ENCODE measurements at places on chromosomes 11 and 22.

- no peak for DNase-seq
These were observed 117.1 kb downstream of the KCNQ1 start for GRCh38 chr11:2561696-2562581.

- no peak for DNase-seq
These were observed 34.0 kb downstream of the FLI1 start for GRCh38 chr11:128727796-128728431.

DNA sequence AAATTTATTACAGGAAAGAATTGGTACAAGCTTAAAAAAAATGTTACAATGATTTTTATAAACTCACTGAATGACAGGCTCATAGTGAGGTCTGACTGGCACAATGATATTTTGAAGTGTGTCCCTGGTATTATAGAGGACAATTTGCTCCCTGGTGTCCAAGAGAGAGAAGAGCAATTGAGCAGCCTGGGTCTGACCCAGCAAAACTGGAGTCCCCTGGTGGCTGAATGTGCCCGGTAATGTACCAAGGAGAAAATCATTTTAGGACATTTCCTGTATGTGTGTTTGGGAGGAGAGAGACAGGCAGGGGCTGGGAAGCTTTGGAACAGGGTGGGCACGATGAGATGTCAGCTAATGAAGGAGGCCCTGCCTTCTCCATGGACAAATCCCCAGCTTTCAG is 125.3 kb downstream of the APOL5 start:
- peak; percentile 46 for DNase-seq

GRCh38 chr22:36107436-36107835 is 53.1 kb downstream of the APOL3 start:
- no peak for DNase-seq

- DNase-seq: peak; percentile 32
These were observed 615 bp downstream of the STT3A start for GRCh38 chr11:125593114-125593820.

DNA sequence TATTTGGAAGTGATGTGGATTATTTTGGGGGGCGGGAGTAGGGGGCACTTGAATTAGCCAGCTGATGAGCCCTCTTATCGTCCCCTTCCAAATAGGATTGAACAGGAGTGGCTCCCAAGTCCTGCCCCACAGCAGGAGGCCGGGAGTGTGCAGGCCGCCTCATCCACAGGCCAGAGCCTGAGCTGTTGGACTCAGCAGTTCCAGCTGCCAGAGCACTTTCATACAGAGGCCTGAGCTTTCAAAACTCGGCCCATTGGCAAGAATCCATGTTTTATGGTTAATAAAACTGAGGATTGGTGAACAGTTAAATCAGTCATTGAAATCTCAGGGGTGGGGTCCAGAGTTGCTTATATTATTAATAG is 9.6 kb downstream of the FAM118A start:
- no peak for DNase-seq

- no peak for DNase-seq
These were observed 22.5 kb upstream of the CYP2R1 start for GRCh38 chr11:14914536-14914935.

DNA sequence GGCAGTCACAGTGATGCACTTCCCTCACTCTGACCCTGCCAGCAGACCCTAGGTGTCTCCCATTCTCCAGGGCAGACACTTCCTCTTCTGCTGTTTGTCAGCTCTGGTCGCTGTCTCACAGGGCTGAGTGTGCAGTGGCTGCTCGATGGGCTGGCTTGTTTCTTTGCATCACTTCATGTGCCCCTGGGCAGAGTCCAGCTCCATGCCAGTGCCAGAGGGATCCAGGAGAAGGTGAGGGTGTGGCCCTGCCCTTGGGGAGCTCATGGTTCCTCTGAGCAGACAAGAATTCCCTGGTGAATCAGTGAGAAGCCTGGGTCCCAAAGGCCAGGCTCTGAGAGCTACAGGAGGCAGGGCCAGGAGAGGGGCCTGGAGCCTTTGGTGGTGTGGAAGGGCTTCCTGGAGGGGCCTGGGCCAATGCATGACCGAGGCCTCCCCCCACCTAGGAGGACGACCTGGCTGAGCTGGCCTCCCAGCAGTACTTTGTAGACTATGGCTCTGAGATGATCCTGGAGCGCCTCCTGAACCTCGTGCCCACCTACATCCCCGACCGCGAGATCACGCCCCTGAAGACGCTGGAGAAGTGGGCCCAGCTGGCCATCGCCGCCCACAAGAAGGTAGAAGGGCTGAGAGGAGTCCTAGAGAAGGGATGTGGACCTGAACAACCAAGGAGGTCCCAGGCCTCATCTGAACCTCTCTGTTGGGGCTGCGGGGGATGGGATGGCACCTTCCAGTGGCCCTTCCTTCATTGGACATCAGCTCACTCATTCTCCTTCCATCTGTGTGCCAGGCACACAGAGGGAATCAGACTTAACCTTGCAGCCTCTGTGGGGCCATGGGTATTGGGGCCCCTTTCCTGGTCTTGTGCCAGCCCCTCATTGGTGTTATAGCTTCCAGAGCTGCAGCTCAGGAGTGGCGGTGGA is 66.1 kb downstream of the MYO7A start:
- DNase-seq: no peak

- no peak for DNase-seq
These were observed 107.3 kb downstream of the BRD1 start for GRCh38 chr22:49720279-49720959.

- no peak for DNase-seq
These were observed 54.0 kb downstream of the BDNF start for GRCh38 chr11:27646051-27646818.

GRCh38 chr11:70495351-70496310 is 97.3 kb downstream of the CTTN start:
- no peak for DNase-seq

GRCh38 chr22:26134654-26135330 is 34.5 kb upstream of the SEZ6L start:
- DNase-seq: peak; percentile 25

- no peak for DNase-seq
These were observed 76.0 kb upstream of the CARD18 start for GRCh38 chr11:105215528-105215927.

- no peak for DNase-seq
These were observed 81.2 kb upstream of the SPON1 start for GRCh38 chr11:13881226-13881905.

DNA sequence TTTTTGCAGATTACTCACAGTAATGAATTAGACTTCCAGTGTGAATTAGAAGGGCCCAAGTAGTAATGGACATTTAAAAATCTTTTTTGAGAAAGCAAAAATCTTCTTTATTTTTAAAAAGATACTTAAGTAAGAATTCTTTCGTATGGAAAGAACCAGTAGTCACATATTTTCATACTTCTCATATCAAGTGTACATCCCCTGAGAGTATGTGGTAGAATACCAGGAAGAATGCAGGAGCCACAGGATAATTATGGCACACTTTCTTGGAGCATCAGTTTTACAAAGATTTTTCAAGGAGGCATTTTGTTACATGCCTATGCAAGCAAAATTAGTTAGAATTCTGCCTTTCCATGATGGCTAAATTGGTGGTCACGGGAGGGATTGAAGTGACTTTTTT is 28.1 kb downstream of the POLD3 start:
- no peak for DNase-seq

DNA sequence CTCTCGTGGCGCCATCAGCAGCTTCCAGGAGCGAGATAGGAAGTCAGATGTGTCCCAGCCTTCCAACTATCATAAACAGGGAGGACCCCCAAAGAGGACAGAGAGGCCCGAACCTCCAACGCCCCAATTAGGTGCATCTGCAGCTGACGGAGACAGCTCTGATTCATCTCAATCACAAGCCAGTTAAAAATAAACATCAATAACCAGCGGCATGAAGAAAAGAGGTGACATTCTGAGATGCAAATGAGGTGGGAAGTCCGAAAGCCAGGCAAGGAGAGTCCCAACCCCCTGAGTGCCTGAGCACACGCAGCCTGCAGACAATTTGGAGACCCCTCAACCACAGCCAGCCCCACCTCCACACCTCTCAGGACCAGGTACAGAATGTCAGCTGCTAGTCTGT is 28.1 kb upstream of the IGSF9B start:
- no peak for DNase-seq

- no peak for DNase-seq
These were observed 30.1 kb downstream of the GRAMD4 start for GRCh38 chr22:46650078-46650810.

DNA sequence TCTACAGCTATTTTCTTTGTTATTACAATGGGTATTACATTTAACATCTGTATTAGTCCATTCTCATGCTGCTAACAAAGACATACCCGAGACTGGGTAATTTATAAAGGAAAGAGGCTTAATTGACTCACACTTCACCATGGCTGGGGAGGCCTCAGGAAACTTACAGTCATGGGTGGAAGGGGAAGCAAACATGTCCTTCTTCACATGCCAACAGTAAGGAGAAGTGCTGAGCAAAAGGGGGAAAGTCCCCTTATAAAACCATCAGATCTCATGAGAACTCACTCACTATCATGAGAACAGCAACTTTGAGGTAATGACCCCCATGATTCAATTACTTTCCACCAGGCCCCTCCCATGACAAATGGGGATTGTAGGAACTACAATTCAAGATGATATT is 16.5 kb upstream of the KMT5B start:
- DNase-seq: no peak

GRCh38 chr11:12989428-12990161 is 19.5 kb upstream of the RASSF10 start:
- DNase-seq: no peak

- no peak for DNase-seq
These were observed 73.2 kb downstream of the BDNF start for GRCh38 chr11:27626938-27627586.

- no peak for DNase-seq
These were observed 3.3 kb downstream of the OR51B4 start for GRCh38 chr11:5298451-5298850.

GRCh38 chr11:66888282-66888681 is 31.4 kb downstream of the LRFN4 start:
- DNase-seq: no peak

- no peak for DNase-seq
These were observed 28.4 kb downstream of the ZNF143 start for GRCh38 chr11:9489080-9489765.

- no peak for DNase-seq
These were observed 49.1 kb downstream of the ARHGAP8 start for GRCh38 chr22:44801476-44801875.

DNA sequence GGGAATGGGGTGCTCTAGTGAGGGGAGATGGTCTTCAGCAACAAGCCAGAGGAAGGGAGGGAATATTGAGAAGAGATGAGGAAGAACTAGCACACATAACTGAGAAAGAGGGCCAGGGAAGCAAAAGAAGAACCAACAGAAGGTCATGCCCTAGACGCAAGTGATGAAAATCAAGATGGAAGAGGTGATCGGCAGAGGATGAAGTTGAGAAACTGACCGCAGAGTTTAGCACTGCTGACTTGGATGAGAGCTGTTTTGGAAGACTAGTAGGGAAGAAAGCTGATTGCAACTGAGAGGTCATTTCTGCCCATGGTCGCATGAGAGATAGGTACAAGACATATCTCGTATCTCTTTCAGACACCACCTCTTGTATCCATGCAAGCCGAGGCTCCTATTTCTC is 2.9 kb downstream of the SPINDOC start:
- no peak for DNase-seq

DNA sequence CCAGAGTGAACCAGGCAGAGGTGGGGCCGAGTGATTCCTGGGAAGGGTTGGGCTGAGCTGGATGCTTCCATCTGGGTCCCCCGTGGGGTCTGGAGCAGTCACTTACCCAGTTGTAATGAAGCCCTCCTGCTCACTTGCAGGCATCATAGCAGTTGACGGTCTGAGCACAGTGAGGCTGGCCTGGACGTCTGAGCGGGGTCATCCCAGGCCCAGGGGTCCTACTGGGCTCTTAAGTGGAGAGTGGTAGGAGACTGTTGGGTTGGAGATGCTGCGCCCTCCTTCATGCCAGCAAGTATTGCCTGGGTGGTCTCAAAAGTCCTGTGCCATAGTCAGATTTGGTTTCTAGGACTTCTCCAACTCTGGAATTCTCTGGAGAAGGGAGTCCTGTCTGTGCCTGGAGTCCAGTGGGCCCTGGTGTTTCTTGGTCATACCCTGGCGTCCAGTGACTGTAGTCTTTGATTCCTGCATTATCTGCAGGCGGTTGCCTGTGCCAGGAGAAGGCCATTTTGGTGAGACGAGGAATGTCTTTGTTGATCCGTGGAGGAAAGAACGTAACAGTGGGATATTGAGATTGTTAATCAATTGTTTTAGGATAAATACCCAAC is 82.3 kb downstream of the TBC1D22A start:
- no peak for DNase-seq

DNA sequence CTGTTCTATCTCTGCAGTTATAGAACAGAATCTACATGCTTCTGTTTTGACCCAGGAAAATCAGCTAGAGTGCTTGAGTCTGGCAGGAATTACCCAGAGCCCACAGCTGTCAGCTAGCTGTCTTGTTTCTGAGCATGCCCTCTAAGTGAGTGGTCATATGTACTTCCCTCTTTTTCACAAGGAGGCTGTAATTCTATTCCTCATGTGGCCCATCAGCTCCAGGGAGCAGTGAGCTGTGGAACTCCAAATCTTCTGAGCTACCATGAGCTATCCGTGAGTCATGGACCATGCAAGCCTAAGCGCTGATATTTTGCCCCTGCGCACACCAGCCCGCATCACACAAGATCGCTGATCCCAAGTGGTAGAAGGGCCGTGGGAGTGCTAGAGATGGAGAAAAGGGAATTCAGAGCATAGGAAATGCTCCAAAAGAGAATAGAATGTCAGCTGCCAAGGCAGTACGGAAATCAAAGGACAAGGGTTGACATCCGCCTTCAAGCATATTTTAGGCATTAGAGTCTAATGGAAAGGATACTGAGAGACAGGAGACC is 5.4 kb downstream of the FJX1 start:
- no peak for DNase-seq

- peak; percentile 40 for DNase-seq
These were observed 10.0 kb upstream of the OR5M1 start for GRCh38 chr11:56624661-56625110.

DNA sequence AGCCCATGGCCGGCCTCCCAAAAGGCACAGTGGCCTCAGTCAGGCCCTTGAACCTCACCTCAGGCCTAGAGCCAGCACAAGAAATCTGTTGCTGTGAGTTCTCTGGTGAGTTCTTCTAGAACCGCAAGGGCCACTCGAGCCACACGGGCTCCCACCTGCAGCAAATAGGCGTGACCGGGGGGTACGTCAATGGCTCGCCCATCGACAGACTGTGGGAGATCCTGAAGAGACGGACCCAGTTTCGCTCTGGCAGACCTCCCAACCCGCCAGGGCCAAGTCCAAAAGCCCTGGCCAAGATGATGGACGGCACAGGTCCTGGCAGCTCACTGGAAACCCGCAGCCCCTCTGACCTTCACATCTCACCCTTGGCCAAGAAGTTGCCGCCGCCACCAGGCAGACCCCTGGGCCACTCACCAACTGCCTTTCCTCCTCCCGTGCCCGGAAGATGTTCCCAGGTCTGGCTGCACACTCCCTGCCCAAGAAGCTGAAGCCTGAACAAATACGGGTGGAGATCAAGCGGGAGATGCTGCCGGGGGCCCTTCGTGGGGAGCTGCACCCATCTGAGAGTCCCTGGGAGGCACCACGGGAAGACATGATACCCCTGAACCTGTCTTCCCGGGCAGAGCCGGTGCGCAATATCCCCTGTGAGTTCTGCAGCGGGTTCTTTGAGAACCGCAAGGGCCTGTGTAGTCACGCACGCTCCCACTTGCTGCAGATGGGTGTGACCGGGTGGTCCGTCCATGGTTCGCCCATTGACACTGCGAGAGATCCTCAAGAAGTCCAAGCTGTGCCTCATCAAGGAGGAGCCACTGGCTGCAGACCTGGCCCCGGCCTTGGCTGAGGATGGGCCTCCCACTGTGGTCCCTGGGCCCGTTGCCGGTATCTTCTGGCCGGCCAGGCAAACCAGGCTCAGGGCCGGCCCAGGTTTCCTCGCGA is 544.2 kb upstream of the CCDC179 start:
- no peak for DNase-seq

- DNase-seq: no peak
These were observed 537.4 kb upstream of the B3GAT1 start for GRCh38 chr11:134949121-134950090.
